ENCODE measurements at places on chromosomes 4 and X. TPM values are rescaled to one million over a fixed set of nuclear protein-coding genes. Genes with fewer than 3 reads are reported as not detected.

The PDZD4 gene
- under 0.01 TPM for total RNA-seq

- no peaks in the 10 kb centered on the region for H3K4me1 ChIP-seq
- DNase-seq: no peak
- H3K36me3 ChIP-seq: no peaks in the 10 kb centered on the region
- no peak overlapping the region for H3K27ac ChIP-seq
- peaks cover 54% of the 10 kb centered on the region for H3K27me3 ChIP-seq
- no peak overlapping the region for H3K4me3 ChIP-seq
These were observed 5.0 kb upstream of the SLC26A1 start for GRCh38 chr4:998096-998691.

GRCh38 chr4:20046179-20046578 is 205.5 kb upstream of the SLIT2 start:
- H3K4me1 ChIP-seq: peaks cover 5% of the 10 kb centered on the region
- no peaks in the 10 kb centered on the region for H3K36me3 ChIP-seq
- no peaks in the 10 kb centered on the region for H3K27me3 ChIP-seq
- no peak overlapping the region for H3K4me3 ChIP-seq

DNA sequence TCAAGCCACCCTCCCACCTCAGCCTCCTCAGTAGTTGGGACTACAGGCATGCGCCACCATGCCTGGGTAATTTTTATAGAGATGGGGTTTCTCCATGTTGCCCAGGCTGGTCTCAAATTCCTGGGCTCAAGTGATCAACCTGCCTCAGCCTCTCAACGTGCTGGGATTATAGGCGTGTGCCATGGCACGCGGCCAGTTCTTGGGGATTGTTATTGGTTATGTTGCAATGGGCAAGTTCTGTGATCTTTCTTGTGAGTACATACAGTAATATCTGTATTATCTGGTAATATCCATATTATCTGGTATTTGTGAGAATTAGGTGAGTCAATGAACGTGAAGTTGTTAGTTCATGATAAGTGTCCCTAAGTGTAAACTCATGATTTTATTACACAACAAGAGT is 90.3 kb upstream of the TBL1X start:
- H3K27me3 ChIP-seq: no peaks in the 10 kb centered on the region
- peaks cover 7% of the 10 kb centered on the region for H3K4me1 ChIP-seq
- no peak overlapping the region for H3K4me3 ChIP-seq
- H3K27ac ChIP-seq: no peak overlapping the region
- no peaks in the 10 kb centered on the region for H3K36me3 ChIP-seq

DNA sequence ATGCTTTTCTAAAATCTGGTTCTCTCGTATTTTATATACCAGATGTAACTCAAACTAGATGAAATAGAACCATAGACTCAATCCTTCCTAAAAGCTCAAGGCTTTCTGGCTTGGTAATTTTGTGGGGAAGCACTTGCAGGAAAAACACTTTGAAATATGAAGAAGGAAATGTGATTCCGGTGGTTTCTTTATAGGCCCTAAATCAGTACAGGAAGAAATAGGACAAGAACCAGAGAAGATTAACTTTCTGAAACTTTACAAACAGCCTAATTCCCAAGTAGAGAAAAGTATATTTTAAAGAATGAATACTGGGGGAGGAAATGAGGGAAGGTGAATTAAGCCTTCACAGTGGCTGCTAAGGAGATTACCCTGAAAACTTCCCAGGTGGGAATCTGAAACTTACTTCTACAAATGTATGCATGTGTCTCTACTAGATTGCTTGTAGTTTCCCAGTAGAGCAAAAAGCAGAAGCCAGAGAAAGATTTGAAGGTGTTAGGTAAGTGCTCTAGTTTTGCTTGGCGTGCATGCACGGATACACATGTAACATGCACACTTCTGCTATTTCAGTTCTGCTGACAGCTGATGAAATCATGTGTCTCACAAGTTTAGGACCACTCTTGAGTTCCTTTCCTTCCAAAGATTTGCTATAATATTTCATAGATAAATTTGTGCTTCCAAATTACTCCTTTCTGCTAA is 92.1 kb downstream of the AFF1 start:
- H3K4me3 ChIP-seq: no peak overlapping the region
- peaks cover 24% of the 10 kb centered on the region for H3K4me1 ChIP-seq
- no peaks in the 10 kb centered on the region for H3K27me3 ChIP-seq
- DNase-seq: no peak

- no peaks in the 10 kb centered on the region for H3K36me3 ChIP-seq
- no peaks in the 10 kb centered on the region for H3K4me1 ChIP-seq
- no peaks in the 10 kb centered on the region for H3K27me3 ChIP-seq
- H3K4me3 ChIP-seq: no peak overlapping the region
These were observed 117.1 kb upstream of the EGFL6 start for GRCh38 chrX:13452283-13452682.

- H3K27ac ChIP-seq: no peak overlapping the region
- peak; percentile 21 for DNase-seq
- H3K27me3 ChIP-seq: peaks cover 11% of the 10 kb centered on the region
- H3K4me3 ChIP-seq: no peak overlapping the region
These were observed 30.1 kb upstream of the SCOC start for GRCh38 chr4:140343303-140343702.

DNA sequence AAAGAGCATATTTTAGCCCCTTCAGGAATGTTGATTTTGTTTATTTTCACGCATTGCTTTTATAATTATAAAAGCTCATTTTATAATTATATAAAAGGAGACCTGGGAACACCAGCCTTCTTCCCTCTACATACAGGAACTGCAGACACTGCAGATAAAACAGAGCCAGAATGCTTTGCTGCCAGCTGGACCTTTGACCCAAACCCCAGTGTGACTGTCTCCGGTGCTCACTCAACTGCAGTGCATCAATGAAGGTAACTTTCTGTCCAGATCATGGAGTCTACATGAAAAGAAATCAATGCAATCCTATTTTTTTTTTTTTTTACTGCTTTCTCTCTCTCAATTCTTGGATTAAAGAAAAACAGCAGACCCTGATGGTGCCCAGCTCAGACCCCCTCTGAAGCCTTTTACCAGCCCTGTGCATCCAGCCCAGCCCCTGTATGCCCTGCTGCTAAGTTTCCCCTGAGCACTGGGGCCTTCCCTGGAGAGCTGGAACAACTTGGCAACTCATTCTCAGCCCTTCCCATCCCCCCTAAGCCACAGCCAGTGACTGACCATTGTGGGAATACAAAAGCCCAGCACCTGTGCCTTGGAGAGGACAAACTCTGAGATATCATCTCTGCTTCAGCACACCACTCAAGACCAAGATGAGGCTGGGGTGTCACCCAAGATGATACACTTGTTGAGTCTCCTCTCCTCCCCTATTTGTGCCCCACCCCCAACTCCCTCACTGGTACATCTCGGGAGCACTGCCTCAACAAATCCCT is 182.1 kb downstream of the EVC2 start:
- H3K36me3 ChIP-seq: peaks cover 3% of the 10 kb centered on the region
- DNase-seq: no peak
- no peak overlapping the region for H3K27ac ChIP-seq
- H3K4me3 ChIP-seq: no peak overlapping the region
- no peaks in the 10 kb centered on the region for H3K27me3 ChIP-seq
- H3K4me1 ChIP-seq: peaks cover 12% of the 10 kb centered on the region

DNA sequence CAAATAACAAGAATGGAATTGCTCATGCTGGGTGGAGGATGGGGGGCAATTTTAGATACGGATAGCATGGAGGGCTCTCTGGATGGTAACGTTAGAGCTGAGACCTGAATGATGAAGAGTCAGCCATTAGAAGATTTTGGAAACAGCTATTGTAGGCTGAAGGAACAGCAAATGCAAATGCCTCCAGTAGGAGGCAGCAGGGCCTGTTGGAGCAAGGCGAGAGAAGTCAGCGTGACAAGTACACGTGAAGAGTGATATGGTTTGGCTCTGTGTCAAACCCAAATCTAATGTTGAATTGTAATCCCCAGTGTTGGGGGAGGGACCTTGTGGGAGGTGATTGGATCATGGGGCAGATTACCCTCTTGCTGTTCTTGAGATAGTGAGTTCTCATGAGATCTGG is 59.3 kb upstream of the SOD3 start:
- H3K36me3 ChIP-seq: no peaks in the 10 kb centered on the region
- H3K27ac ChIP-seq: no peak overlapping the region
- peaks cover 3% of the 10 kb centered on the region for H3K4me1 ChIP-seq
- no peaks in the 10 kb centered on the region for H3K27me3 ChIP-seq
- DNase-seq: no peak

- H3K4me1 ChIP-seq: no peaks in the 10 kb centered on the region
- no peaks in the 10 kb centered on the region for H3K27me3 ChIP-seq
- H3K36me3 ChIP-seq: no peaks in the 10 kb centered on the region
- DNase-seq: no peak
- no peak overlapping the region for H3K27ac ChIP-seq
These were observed 311.1 kb upstream of the SLC7A11 start for GRCh38 chr4:138553001-138553845.

- no peaks in the 10 kb centered on the region for H3K27me3 ChIP-seq
- H3K27ac ChIP-seq: no peak overlapping the region
- H3K4me3 ChIP-seq: no peak overlapping the region
- no peaks in the 10 kb centered on the region for H3K4me1 ChIP-seq
These were observed 98.3 kb downstream of the ITM2A start for GRCh38 chrX:79268788-79269187.

DNA sequence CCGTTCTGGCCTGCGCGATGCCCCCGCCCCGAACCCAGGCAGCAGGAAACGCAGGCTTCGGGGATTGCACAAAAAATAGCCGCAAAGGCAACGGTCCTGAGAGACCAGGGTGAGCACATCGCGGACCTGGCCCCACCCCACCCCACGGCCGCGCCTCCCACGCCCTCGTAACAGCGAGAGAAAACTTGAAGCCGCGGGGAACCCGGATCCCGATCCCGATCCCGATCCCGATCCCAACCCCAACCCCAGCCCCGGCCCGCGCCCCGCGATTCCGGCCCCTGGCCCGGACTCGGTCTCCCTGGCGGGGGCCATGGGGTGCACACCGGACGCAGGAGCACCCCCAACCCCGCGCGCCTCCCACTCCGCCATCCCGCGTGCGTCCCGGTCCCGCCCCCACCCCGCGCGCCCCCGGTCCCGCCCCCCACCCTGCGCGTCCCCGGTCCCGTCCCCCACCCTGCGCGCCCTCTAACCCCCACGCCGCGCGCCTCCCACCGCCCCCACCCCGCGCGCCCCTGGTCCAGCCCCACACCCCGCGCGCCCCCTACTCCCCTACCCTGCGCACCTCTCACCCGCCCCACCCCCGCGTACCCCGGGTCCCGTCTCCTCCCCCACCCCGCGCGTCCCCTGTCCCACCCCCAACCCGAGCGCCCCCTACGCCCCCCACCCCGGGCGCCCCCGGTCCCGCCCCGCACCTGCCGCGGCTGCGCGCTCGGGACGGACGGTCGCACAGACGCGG is 29.0 kb downstream of the NOP14 start:
- H3K4me3 ChIP-seq: peak overlapping the region; percentile 95
- peak; percentile 96 for DNase-seq
- peaks cover 48% of the 10 kb centered on the region for H3K36me3 ChIP-seq
- H3K27ac ChIP-seq: peak overlapping the region; percentile 94
- no peaks in the 10 kb centered on the region for H3K27me3 ChIP-seq

- no peak for DNase-seq
- no peak overlapping the region for H3K27ac ChIP-seq
- no peaks in the 10 kb centered on the region for H3K27me3 ChIP-seq
These were observed 179.6 kb downstream of the TMA16 start for GRCh38 chr4:163673848-163674697.

GRCh38 chrX:9855561-9856283 is 69.5 kb downstream of the SHROOM2 start:
- no peaks in the 10 kb centered on the region for H3K36me3 ChIP-seq
- no peak overlapping the region for H3K27ac ChIP-seq
- no peak for DNase-seq
- H3K27me3 ChIP-seq: no peaks in the 10 kb centered on the region
- peaks cover 12% of the 10 kb centered on the region for H3K4me1 ChIP-seq

GRCh38 chrX:20361081-20361889 is 94.6 kb upstream of the RPS6KA3 start:
- H3K27ac ChIP-seq: peak overlapping the region; percentile 87
- no peaks in the 10 kb centered on the region for H3K27me3 ChIP-seq
- H3K4me1 ChIP-seq: peaks cover 25% of the 10 kb centered on the region

DNA sequence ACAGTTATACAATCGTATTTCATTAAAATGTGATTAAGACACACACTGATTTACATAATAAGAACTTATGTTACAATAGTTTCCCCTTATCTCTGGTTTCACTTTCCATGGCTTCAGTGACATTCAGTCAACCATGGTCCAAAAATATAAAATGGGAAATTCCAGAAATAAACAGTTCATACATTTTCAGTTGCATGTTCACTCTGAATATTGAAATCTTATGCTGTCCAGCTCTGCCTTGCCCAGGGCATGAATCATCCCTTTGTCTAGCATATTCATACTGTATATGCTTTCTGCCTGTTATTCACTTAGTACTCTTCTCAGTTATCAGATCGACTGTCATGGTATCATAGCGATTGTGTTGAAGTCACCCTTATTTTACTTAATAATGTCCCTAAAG is 173.8 kb upstream of the DCAF12L2 start:
- no peak overlapping the region for H3K27ac ChIP-seq
- H3K4me1 ChIP-seq: no peaks in the 10 kb centered on the region
- no peak for DNase-seq
- H3K36me3 ChIP-seq: no peaks in the 10 kb centered on the region
- no peaks in the 10 kb centered on the region for H3K27me3 ChIP-seq

DNA sequence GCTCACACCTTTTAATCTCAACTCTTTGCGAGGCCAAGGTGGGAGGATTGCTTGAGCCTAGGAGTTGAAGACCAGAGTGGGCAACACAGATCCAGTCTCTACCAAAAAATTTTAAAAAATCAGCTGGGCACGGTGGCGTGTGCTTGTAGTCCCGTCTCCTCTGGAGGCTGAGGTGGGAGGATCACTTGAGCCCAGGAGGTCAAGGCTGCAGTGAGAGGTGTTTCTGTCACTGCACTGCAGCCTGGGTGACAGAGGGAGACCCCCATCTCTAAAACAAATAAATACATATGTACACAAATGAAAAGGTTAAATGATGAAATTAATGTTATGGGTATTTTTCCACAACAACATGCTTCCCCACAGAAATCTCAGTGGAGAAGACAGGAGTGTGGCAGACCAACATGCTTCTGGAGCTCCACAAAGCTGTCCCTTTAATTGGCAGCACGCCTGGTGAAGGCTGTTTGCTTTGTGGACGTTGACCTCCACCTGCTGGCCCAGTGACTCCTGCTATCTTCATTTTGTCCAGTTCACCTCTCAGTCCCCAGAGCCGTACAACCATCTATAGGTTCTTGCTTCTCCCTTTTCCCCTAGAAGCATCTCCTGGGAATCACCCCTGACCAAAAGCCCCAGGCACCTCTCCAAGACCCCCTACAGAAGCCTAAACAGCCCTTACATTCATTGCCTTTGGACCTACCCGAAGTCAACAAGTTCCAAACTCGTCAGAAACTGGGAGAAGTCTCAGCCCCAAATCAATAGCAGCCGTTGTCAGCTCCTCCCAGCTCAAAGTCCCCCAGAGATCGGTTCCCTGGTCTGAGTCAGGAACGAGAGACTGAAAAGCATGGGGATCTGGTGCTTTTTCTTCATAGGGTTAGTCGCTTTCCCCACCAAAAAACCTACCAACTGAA is 36.4 kb upstream of the CD99 start:
- H3K4me1 ChIP-seq: peaks cover 4% of the 10 kb centered on the region
- no peak overlapping the region for H3K27ac ChIP-seq
- no peaks in the 10 kb centered on the region for H3K27me3 ChIP-seq
- no peaks in the 10 kb centered on the region for H3K36me3 ChIP-seq

Data from osteoblast (primary cell).